Left lobe of liver (tissue), 2 donors: ENCODE measurements at places on chromosomes 6 and 20. TPM values are rescaled to one million over a fixed set of nuclear protein-coding genes. Genes with fewer than 3 reads are reported as not detected.

DNA sequence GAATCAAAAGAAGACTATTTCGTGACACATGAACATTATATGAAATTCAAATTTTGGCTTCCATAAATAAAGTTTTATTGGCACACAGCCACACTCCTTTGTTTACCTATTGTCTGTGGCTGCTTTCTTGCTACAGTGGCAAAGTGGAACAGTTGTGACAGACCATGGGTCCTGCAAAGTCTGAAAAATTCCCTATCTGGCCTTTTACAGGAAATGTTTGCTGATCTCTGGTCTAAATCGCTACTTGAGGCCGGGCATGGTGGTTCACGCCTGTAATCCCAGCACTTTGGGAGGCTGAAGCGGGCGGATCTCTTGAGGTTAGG, 23.1 kb upstream of the PREX1 start:
- no peak for DNase-seq

DNA sequence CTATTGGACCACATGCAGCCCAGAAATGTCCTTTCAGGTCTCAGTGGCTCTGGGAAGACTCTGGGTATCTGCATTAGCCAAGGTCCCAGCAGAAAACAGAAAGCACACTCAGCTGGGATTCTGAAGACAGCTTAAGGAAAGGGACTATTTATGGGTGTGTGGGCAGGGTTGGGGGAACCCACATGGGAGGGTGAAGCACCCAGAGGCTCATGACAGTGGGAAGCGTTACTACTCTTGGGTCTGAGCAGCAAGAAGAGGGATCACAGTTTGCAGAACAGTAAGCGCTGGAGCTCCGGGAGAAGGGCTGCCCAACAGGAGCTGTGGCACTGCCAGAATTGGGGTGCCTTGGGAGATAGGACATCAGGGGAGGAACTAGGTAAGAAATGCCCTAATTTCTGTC, 12.4 kb upstream of the CDC5L start:
- DNase-seq: no peak

- DNase-seq: no peak
Measured at GRCh38 chr6:53811082-53811481, 16.3 kb downstream of the LRRC1 start.

Gene MCCD1
- not detected for total RNA-seq

GRCh38 chr20:46118481-46119020, 437 bp downstream of the CD40 start:
- peak; percentile 48 for DNase-seq

DNA sequence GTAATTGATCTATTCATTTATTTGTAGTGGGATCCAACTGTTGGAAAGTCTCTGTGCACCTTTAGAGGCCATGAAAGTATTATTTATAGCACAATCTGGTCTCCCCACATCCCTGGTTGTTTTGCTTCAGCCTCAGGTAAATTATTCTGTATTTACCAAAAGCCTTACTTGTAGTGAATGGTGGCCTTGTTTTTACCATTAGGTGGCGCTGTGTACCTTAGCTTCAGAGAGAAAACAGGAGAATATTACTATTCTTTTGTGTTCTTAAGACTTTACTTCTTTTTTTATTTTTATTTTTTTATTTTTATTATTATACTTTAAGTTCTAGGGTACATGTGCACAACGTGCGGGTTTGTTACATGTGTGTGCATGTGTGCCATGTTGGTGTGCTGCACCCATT, 23.7 kb downstream of the PEX7 start:
- no peak for DNase-seq

Gene OPRL1
- 0.15 TPM for total RNA-seq

DNA sequence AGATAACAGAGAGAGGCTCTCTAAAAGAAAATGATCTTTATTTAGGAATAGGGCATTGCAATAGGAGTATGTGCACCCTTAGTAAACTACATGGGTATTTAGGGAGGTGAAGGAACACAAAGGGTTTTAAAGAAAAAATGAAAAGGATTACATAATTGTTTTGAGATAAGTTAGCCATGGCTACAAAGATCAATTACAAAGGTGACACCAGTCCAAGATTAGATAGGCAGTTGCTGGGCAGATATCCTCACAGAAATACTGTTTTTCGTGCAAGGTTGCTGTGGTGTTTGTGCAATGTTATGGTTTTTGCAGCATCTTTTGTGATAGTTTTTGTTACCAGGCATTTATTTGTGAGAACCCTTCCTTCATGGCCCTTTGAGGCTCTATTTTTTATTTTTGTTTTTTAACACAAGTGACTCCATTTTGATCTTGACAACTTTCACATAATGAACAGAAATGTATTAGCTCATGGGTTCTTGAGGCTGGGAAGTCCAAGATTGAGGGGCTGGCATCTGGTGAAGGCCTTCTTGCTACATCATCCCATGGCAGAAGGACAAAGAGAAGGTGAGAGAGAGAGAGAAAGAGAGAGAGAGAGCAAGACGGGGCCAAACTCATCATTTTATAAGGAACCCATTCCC, 5.6 kb upstream of the CCNC start:
- DNase-seq: no peak

Gene HLA-DPB1
- 11.3 TPM for total RNA-seq

Gene KCNK16
- not detected for total RNA-seq

DNA sequence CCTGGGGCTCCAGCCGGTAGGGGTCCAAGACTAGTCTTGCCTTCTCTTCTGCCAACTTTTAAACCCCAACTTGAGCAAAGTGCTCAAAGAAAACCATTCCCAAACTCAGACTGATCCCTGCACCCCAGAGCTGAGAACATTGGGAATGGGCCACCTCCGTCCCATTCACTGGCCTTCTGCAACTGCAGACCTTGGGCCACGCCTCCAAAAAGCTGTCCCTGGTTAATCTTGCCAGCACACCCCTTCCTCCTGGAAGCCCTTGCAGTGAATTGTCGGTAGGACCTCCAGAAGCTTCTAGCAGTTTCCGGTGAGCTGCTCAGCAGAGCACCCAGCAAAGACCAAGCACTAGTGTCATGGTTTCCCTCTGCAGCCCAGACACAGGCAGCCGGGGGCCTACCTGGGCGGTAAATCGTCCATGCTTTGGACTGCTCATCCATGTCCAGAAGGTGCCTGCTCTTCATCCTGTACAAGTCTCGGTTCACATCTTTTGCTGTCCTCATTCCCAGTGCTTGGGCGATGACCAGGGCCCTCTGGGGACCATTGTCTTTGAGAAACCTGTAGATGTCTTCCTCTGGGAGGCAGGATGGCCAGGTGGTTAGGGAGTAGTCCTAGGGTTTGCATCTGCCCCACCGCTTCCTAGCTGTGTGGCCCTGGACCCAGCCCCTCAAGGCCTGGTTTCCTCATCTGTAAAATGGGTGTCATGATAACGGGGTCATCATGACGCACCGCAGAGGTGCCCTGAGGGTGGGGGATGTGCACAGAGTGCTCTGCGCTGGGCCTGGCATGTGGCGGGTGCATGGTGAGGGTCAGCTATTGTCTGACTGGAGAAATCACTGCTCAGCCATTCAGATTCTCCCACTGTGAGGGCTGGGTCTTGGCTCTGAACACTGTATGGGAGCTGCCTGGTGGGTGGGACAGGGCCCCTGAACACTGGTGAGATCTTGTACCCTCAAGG, 5.5 kb downstream of the ZBP1 start:
- DNase-seq: peak; percentile 34

GRCh38 chr6:44626616-44627015, 239.1 kb downstream of the CDC5L start:
- no peak for DNase-seq

DNA sequence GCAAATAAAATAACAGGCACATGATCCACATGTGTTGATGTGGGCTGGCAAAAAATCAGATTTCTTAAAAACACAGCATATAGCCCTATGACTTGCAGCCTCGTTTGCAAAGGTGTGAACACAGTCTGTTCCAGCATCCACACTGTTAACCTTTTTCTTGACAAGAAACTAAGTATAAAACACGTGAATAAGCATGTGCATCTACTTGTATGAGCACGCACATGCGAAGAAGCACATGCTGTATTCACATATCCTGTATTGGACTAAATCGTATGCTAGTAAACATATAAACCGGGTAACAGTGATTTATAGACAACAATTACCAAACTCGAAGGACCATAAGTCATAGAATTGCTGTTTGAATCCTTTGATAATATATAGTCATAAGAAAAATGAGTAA, 218.7 kb downstream of the HDGFL1 start:
- no peak for DNase-seq

DNA sequence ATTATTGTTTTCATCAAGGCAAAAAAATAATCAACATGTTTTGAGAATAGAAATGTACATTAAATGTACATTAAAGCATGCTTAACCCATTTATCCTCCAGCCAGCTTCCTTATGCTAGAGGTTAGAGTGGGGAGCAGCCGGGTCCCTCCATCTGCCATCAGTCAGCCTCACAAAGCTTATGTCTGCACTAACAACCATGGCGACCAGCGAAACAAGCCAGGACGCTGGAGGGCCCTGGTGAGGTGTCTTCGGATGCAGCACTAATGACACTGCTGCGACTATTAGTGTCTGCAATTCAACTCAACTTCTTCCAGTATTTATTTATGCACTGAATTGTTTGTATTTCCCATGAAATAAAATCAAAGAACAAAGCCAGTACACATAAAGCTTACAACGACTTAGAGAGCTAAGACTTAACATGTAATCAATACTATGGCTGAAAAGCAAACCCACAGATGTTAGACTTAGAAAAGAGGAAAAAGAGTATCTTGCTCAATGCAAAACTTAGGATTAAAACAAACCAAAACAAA, 6.8 kb downstream of the CLDN20 start:
- no peak for DNase-seq

Gene PEX6
- total RNA-seq: 25.4 TPM

DNA sequence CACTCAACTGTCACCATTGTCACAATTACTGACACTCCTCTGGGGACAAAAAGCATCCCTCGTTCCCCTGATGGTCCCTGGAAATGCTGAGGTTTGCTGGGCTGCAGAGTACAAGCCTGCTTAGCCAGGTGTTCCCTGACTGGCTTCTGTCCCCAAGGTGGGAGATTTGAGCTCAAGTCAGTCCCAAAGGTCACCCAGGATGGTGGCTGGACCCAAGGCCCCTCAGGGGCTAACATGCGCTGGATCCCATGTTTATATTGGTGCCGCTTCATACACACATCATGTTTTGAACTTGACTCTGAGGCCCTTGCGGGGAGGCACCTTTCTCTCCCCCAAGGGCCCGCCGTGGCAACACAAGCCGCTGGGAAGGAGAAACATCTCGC, 44.2 kb downstream of the PMEPA1 start:
- no peak for DNase-seq

DNA sequence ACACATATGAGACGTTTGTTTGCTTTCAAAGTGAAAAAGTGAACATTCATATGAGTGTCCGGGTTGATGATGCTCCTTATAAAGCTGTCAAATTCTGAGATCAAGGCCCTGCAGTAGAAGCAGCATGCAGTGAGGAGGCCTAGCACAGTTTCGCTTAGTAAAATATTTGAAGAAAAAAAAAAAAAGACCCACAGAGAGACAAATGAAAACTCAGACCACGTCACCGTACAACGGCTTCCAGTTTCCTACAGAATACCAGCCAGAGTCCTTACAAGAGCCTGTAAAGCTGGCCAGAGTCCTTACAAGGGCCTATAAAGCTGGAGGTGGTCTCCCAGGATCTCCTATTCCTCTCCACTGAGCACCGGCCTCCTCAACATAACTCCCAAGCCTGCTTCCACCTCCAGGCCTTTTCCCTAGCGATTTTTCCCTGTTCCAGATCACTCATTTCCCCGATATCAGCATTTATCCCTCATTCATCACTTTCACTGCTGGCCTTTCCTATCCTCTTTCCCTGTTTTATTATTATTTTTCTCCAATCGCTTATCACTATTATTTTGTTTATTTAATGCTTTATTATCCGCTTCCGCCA, 1.5 kb upstream of the HMGN4 start:
- DNase-seq: no peak

GRCh38 chr6:27565839-27566779, 93.2 kb upstream of the ZNF184 start:
- DNase-seq: no peak

- DNase-seq: no peak
Measured at GRCh38 chr20:54535746-54536145, 60.4 kb downstream of the DOK5 start.

- DNase-seq: no peak
Measured at GRCh38 chr6:156557251-156557910, 219.8 kb upstream of the ARID1B start.

- no peak for DNase-seq
Measured at GRCh38 chr6:133977983-133978895, 25.2 kb downstream of the TBPL1 start.

DNA sequence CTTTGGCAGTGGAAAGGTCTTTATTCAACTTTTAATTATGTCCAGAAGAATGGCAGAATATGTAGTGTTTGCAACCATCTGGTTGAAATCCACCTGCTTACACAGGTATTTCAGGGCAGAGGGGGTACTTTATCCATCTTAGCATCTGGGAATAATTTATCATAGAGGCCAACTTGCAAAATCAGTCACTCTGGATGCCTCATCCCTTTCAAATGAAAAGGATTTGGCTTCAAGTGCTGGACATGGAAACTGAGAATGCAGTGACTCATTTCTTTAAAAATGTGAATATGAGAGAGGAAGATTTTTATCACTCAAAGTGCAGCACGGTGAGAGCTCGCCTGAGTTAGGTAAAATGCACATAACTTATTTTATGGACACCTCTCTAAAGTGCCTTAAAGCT, 758.3 kb downstream of the KIF16B start:
- DNase-seq: no peak

Gene PPP1R11
- total RNA-seq: 21.7 TPM

GRCh38 chr20:33407251-33407650, 5.9 kb upstream of the CDK5RAP1 start:
- DNase-seq: no peak

- no peak for DNase-seq
Measured at GRCh38 chr6:90368001-90368400, 71.4 kb upstream of the BACH2 start.

Gene HBS1L
- 42.5 TPM for total RNA-seq
